A549 treated with AZD2906 at 1 μM for 4 hours (cell line): ENCODE measurements at places on chromosomes 12 and 14. TPM values are rescaled to one million over a fixed set of nuclear protein-coding genes. Genes with fewer than 3 reads are reported as not detected.

TMEM132D gene
- not detected in 5 replicates for total RNA-seq

FRMD6 gene
- total RNA-seq: 26.8 to 41.9 TPM (median 29.1 TPM) in 5 replicates

DPY19L2 gene
- total RNA-seq: 1.1 to 2.2 TPM (median 1.3 TPM) in 5 replicates

RCOR1 gene
- total RNA-seq: 29.7 to 44.8 TPM (median 39.7 TPM) in 5 replicates

ADCY6 gene
- total RNA-seq: 9.5 to 12.7 TPM (median 11.3 TPM) in 5 replicates

C12orf60 gene
- total RNA-seq: 1.7 to 2.3 TPM (median 1.7 TPM) in 5 replicates

SLCO1B3 gene
- total RNA-seq: 10.4 to 12.9 TPM (median 12.0 TPM) in 5 replicates

PHLDA1 gene
- 21.7 to 33.9 TPM (median 30.4 TPM) in 5 replicates for total RNA-seq

EML5 gene
- total RNA-seq: 0.32 to 0.45 TPM (median 0.39 TPM) in 5 replicates

ARHGEF40 gene
- 7.0 to 10.6 TPM (median 8.9 TPM) in 5 replicates for total RNA-seq

IL22 gene
- not detected in 5 replicates for total RNA-seq

ZFHX2 gene
- total RNA-seq: 0.35 to 0.95 TPM (median 0.56 TPM) in 5 replicates

KRT86 gene
- total RNA-seq: 30.0 to 47.3 TPM (median 45.3 TPM) in 5 replicates

CBLN3 gene
- total RNA-seq: 1.0 to 1.7 TPM (median 1.3 TPM) in 5 replicates

RHOJ gene
- not detected in 5 replicates for total RNA-seq

GLIPR1L2 gene
- total RNA-seq: 0.14 to 0.24 TPM (median 0.17 TPM) in 4 of 5 replicates, not detected in the other

FOXG1 gene
- total RNA-seq: 0.09 to 0.22 TPM (median 0.19 TPM) in 5 replicates

IFNG-AS1 gene
- not detected in 5 replicates for total RNA-seq

SYCP3 gene
- 0.10 to 0.13 TPM (median 0.13 TPM) in 3 of 5 replicates, not detected in the others for total RNA-seq

STAC3 gene
- total RNA-seq: 0.22 to 0.56 TPM (median 0.42 TPM) in 5 replicates

ZNF605 gene
- total RNA-seq: 2.0 to 3.7 TPM (median 3.2 TPM) in 5 replicates
